Fibroblast of skin of right biceps (primary cell): ENCODE measurements at places on chromosomes 16 and 17.
A peak's percentile ranks its signal among the peaks of the same experiment; 100 is the strongest.

- peak; percentile 76 for DNase-seq
Observed at GRCh38 chr16:57863434-57864160, 61.3 kb upstream of the KIFC3 start.

DNA sequence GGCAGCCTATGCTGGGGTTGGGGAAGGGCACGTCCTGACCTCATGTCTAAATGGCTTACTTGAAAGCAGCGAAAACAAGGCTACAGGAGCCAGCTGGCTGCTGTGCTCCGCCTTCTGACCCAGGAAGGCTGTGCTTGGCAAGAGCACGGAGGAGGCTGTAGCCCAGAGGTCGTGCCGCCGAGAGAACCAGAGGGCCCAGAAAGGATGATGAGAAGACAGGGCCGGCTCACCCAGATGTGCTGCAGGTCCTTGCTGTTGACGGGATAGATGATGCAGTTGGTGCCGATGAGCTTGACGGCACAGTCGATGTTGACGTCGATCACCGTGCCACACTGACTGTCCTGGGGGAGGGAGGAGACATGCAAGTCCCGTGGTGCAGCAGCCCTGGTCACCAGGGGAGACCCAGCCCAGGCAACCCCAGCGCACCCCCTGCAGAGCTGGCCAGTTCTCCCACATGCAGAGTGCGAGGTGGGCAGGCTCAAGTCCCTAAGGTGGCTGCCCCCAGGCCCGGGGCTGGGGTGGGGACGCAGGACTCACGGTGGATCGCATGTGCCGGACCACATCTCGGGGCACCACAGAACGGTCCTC is 20.7 kb downstream of the SPHK1 start:
- DNase-seq: no peak

- DNase-seq: peak; percentile 55
Observed at GRCh38 chr17:50420419-50421112, 5.5 kb upstream of the ACSF2 start.

GRCh38 chr16:25931473-25932035 is 239.8 kb downstream of the HS3ST4 start:
- DNase-seq: no peak

DNA sequence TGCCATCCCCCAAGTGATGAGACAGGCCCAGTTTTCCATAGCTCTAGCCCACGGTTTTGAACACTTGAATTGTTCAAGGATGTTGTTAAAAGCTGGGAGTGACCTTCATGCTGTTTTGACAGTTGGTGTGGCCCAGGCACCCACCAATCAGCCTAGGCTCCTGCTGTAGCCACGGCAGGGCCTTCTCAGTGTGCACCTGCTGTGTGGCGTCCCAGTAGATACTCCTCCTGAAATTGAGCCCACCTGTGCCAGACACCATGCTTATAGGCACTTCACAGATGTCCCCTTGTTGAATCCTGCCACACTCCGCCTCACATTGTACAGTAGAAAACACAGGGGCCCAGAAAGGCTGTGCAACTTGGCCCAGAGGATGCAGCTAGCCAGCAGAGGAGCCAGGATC is 86.4 kb downstream of the SOCS1 start:
- no peak for DNase-seq

DNA sequence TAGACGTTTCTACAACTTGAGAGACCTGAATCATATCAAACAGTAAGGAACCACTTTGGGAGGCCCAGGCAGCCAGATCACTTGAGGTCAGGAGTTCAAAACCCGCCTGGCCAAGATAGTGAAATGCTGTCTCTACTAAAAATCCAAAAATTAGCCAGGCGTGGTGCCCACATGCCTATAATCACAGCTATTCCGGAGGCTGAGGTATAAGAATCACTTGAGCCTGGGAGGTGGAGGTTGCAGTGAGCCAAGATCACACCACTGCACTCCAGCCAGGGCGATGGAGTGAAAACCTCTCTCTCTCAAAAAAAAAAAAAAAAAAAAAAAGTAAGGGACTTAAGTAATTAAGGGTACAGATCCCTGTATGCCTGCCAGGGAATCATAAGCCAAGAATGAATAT is 103.4 kb upstream of the NUDT7 start:
- DNase-seq: no peak

- DNase-seq: no peak
Observed at GRCh38 chr17:60792250-60792898, 114.7 kb downstream of the BCAS3 start.

DNA sequence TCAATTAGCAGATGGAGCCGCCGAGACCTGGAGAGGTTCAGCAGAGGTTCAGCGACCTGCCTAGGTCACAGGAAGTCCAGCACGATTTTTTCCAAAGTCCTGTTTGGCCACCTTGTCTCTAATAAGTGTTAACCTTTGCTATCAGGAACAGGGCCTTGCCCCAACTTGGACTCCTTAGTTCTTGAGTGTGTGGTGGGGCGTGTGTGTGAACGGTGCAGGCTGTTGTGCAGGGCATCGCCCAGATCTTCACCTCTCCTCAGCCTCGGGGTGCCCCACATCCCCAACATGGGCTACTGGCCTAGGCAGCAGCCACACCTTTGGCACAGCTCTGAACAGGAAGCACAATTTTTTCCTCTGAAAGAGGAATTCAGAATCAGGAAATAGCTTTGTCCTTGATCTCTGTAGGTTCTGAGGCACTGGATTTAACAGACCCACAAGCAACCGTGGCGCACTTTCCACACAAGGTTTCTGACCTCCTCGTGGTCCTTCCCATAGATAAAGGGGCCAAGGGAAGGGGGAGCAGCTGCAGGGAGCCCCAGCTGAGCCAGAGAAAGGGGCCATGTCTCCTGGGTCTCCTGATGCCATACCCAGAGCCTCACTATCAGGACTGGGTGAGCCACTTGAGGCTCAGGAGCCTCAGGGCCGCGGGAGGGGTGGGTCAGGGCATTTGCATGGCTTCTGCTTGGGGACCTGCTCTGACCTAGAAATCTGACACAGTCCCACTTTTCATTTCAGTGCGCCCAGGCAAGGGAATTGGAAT is 10.4 kb downstream of the MPRIP start:
- no peak for DNase-seq

- DNase-seq: no peak
Observed at GRCh38 chr16:24728891-24729242, 584 bp upstream of the TNRC6A start.

GRCh38 chr17:43532581-43532980 is 13.6 kb downstream of the ETV4 start:
- no peak for DNase-seq

DNA sequence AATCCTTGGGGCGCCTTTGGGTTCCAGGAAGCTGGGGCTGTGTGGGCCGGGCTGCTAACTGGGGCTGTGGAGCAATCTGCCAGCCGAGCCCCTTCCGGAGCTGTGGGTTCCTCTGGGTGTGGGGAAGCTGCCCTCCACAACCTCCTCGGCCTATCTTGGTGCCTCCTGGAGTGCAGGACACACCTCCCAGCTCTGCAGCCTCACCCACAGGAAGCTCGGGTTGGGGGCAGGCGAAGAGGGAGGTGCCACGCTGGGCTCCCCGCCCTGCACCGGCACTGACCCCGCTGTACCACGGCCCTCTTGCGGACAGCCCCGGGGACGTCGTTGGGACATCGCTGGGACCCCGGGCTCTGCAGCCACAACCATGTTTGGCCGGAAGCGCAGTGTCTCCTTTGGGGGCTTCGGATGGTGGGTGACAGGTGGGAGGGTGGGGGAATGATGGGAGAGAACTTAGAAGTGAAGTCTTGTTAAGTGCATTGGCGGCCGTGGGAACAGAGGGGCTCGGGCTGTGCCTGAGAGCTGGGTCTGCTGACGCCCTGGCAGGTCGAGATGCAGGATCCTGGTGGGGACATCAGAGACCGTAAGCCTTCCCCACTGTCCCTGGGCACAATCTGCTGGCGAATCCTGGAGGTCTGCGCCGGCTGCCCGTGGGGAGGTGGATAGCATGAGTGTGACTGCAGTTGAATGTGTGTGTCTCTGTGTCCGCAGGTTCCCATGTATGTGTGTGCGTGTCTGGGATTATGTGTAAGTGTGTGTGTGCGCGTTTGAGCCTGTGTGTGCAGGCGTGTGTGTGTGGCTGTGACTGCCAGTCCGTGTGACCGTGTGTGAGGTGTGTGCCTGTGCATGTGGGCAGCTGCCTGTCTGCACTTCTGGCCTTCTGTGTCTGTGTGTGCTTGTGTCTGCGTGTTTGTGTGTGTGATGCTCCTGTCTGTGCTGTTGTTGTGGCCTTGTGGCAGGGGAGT is at the start of gene RAP1GAP2:
TSS of gene RAP1GAP2 (plus strand) at position 275 of the 962 bp plus-strand sequence. CDS start at position 365, 90 bp downstream.
- no peak for DNase-seq

DNA sequence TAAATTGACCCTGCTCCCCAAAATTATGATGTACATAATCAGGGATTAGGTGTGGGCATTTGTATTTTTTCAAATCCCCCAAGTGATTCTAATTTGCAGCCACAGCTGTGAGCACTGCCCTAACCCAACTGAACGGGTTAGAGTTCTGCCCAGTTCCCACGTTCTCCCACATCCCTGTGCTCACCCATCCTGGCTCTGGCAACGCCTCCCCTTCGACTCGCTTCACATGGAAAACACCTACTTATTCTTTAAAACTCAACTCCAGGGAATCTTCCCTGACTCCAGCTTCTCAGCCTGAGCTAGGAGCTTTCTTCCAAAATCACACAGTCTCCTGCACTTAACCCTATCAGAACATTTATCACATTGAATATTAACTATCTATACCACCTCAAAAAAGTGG is 17.6 kb upstream of the C16orf82 start:
- no peak for DNase-seq

- DNase-seq: no peak
Observed at GRCh38 chr16:50801036-50801435, 59.1 kb downstream of the CYLD start.

DNA sequence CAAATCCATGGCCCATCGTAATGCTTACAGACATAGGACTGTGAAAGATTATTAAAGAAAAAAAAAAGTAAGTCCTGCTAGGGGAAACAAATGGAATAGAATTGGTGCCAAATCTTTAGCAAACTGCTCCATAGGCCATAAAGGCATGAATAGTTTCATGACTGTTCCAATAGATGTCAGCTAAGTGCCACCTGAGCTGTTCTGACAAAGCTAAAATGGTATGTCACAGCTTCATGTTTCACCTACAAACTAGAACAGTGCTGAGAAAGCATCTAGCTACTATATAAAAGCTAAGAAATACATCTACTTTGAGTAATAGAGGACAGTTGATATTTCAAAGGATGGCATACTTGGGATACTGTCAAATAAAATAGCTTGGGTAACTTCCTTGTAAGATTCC is 771.6 kb upstream of the CA10 start:
- no peak for DNase-seq

DNA sequence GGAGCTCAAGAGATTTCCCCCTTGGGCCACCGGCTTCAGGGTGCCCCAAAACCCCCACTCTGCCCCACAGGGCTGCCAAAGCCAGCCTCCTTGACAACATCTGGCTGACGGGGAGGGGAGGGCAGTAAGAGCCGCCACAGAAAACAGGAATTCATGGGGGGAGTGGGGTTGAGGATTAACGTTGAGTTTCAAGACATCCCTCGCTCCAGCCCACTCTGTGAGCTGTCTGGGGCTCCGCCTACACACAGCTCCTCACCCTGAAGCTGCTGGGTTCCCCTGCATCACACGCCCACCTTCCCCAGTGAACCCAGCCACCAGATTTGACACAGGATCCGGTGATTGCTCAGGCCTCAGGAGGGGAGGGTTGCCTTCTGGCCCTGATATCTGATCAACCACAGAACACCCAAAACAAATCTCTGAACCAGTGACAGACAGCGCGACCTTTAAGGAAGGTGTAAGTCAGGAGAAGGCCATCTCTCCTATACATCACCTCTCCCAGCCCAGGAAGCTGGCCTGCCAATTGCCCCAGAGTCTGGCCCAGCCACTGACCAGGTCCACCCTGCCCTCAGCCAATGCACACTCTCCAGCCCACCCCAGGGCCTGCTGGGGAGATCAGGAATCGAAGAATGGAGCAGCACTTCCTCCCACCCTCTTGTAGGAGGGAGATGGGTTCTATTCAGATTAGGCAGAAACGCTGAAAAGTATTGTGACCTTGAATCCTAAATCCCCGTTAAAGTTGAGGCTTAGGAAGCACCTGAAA is 132.1 kb downstream of the CLEC16A start:
- no peak for DNase-seq

DNA sequence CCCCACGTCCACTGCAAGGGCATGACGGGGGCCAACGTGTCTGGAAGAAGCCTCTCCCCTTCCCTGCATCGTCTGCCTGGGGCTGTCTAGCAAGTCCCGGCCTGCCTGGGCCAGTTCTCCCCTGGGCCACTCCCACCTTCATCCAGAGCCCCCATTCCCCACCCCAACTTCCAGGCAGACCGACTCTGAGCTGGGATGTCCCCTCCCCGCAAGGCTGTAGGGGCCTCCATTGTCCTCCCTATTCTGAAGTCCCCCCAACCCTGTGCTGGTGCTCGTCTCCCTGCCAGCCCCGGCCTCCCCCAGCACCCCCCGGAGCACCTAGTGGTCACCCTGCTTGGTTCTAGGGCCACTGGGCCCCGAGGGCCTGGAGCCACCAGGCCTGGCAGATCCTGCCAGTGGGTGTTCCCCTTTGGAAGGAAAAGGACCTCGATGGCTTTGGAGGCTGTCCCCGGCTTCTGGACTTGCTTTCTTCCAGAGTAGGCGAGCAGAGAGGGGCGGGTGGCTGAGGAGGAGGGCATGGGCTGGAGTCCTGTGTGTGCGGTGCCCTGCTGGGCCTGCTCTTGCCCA is 4.8 kb downstream of the GLIS2 start:
- DNase-seq: no peak

GRCh38 chr16:50565428-50565827 is 17.2 kb downstream of the NKD1 start:
- DNase-seq: no peak

- no peak for DNase-seq
Observed at GRCh38 chr16:13552062-13552959, 367.6 kb upstream of the ERCC4 start.

DNA sequence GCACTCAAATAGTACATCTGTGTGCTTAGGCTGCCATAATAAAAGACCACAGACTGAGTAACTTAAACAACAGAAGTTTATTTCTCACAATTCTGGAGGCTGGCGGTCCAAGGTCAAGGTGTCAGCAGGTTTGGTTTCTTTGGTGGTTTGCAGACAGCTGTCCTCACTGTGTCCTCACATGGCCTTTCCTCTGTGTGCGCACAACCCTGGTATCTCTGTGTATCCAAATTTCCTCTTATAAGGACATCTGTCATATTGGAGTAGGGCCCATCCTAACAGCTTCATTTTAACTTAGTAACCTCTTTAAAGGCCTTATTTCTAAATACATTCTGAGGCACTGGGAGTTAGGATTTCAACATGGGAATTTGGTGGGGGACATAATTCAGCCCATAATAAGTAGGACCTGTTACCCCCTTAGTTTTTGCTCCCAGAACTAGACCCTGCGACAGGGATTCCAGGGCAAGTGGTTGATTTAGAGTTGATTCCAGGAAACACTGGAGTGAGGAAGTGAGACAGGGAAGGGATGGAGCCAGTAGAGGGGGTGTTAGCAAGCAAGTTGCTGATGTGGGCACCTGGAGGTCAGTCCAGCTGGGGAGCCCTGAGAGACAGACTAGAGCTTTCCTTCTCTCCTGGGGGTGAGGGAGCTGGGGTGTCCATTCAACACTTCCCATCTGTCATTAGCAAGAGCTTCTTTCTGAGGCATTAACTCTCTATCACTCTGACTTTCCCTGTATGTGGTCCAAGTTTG is 10.9 kb upstream of the ALKBH5 start:
- DNase-seq: no peak
